ENCODE measurements at places on chromosomes 3 and 15.

DNA sequence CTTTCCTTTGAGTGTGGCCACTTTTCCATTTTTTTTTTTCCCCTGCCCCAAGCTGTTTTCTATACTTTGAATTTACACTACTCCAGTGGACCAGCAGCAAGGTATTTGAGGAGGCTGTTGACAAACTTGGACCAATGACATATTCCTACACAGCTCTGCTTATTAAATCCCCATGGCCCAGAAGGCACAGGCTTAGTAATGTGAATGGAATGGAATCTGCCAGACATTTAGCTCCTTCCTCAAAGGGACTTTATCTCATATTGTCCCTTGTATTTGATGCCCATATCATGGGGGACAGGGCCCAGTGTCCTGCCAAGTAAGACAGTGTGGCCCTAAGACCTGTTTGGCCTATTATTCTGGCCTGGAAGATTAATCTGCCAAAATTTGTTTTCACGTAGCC lies 107.5 kb downstream of the CHCHD6 start:
- DNase-seq = no peak

DNA sequence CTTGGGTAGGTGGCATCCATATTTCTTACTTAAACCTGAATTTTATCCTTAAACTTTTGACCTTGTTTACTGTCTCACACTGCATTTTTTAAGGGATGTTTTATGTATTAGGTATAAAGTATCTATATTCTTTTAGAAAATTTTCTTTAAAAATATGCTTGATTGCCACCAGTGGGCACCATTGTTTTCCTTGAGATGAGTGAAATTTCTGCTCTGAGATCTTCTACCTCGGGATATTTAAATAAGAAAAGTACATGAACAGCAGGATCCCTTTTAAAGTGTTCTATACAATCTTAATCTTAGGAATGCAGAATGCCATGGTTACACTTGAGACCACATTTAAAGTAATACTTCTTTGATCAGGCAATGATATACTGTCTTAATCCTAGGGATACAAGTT lies 108.7 kb downstream of the SLMAP start:
- no peak for DNase-seq

DNA sequence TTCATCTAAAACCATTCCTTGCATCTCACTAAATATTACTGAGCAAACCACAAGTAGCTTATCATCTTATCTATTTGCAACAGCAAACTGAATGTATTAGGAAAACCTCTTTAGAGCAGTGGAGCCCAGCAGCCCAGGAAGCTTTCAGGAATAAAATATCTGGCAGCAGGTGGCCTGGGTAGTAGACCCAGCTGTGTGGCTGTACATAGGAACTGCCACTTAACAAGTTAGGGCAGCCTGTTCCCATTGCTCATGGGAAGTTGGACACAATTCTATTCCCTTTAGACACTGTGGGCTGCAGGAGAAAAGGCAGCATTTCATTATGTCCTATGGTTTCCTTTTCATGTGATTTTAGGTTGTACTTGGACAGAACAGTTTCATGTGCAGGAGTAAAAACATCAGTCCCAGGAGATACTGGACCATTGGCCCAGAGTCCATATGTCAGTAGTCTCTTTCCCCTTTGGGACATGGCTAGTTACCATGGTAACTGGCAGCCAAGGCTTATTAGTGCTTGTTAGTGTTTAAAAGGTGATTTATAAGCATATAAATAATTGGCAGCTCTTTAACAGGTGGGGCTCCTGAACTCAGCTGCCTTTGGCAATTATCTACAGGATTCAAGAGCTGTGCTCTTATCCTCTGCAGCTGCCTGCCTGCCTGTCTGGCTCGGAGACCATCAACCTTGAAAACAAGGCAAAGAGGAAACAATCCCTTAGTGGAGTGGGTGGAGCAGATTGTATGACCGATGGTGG lies 28.9 kb upstream of the LSAMP start:
- DNase-seq = peak; percentile 95

DNA sequence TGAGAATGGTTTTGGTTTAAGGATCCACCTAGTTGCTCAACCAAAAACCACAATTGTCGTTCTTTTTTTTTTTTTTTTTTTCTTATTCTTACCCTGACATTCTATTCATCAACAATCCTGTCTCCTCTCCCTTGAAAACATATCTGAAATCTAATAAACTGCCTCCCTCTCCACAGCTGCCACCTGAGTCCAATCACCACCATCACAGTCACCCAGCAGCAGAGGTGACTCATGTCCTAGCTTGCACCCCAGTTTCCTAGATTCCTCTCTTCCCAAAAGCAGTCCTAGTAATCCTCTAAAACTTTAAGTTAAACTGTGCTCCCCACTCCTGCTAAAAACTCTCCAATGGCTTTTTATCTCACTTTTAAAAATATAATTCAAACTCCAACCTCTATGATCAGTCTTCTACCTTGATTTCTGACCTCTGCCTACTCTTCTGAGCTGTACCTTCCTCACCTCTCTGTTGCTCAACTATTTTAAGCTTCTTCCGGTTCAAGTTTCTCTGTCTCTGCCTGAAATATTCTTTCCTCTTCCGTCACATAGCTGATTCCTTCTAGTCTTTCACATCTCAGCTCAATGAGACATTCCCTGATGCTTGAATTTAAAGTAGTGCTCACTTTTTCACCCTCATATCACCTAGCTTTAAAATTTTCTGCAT lies 33.7 kb upstream of the RBMS3 start:
- no peak for DNase-seq

DNA sequence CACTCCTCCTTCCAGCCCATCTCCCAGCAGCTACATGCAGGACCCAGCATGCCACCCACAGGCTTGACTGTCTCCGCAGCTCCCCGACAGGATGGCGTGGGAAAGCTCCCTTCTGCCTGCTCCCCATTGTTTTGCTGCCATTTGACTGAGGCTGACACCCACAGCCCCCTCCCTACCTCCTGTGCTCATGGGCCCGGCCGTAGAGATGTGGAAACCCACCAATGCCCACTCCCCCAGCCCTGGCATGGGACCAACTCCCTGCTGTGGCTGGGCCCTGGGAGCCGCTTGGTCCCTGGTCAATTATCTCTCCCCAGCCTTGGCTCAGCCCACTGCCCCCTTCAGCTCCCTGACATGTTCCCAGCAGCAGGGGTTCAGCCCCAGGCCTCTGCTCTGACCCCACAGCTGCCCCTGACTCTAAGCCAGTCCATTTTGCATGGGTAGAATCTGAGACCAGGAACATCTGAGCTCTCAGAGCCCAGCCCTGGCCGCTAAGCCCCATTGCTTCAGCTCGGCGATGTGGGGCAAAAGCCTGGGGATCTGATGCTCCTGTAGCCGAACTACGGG lies 8.2 kb downstream of the C3orf22 start:
- DNase-seq = no peak

GRCh38 chr15:73948396-73948795 lies 22.1 kb downstream of the LOXL1 start:
- no peak for DNase-seq

DNA sequence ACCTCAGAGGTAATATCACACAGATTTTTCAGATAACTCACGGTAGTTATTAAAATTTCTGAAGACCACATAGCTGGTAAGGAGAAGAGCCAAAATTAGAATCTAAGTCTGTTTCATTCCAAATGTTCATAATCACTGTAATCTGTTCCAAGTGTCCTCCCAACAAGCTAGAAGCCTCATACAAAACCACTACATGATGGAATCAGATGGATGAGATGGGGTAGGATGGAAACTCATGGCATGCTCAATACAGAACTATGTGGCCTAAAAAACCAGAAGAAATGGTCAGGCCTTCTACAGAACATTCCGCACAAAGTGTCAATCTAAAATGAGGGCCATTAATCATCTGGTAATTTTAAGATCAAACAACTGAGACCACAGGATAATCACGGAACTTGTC lies 91.8 kb downstream of the THBS1 start:
- DNase-seq = no peak

- DNase-seq = no peak
These were observed 73.8 kb upstream of the ATP13A5 start for GRCh38 chr3:193452338-193452737.

DNA sequence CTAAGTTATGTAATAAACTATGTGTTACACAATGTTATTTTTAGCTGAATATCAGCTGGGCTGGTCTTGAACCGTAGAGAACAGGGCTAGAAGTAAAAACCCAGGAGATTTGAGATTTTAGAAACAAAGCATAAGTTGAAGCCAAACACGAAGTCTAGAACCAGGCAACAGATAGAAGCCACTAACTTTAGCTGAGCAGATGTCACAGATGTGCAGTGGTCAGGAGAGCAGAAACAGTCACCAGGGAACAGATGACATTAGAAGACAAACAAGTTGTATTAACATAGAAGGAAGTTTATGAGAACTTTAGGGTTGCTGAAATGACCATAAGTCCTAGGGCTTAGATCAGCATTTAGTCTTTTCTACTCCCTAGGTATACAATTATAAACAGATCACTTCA lies 731.0 kb downstream of the ZNF385D start:
- no peak for DNase-seq

- no peak for DNase-seq
These were observed 15.3 kb downstream of the RASGRF1 start for GRCh38 chr15:79075256-79075655.

DNA sequence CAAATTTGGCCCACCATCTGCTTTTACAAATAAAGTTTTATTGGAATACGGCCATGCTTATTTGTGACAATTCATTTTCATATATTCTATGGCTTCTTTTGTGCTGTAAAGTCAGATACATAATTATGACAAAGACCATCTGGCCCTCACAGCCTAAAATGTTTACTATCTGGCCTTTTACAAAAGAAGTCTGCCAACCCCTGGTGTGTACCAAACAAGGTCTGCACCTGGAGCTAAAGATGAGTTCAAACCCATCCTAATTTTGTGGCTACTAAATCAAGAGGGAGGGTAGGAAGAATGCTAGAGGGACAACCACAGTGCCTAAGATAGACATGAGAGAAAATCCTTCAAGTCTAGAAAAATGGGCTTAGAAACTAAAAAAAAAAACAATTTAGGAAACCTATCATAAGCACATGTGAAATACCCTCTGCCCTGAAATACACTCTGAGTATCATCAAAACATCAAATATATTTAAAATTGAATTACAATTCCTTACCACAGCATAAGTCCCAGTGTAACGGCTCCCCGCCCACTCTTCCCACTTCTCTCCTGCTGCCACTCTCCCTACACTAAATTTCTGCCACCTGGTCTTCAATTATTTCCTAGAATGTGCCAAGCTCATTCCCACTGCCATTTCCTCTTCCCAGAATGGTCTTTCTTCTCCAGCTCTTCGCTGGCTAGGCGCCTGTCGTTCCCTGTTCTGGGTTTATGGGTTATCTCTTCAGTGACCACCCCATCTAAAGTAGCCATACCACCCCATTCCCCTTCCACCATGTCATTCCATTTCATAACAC lies 950.7 kb upstream of the CFAP20DC start:
- no peak for DNase-seq

DNA sequence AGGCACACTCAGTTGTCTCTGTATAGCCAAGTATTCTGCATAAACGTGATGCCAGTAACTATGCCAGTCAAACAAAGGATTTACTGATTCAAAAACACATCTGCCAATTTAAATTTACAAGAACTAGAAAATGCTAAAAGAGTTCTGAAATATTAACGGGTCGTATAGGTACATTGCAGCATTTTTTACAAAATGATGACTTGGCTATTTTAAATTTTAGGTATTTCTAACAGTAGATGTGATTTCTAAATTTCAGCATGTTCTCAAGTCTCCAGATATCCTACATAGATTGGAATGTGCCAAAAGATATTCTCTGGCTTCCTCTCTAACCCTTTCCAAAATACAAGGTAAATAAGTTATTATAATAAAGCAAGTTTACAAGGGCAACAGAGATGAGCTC lies 60.3 kb downstream of the MORC1 start:
- no peak for DNase-seq

DNA sequence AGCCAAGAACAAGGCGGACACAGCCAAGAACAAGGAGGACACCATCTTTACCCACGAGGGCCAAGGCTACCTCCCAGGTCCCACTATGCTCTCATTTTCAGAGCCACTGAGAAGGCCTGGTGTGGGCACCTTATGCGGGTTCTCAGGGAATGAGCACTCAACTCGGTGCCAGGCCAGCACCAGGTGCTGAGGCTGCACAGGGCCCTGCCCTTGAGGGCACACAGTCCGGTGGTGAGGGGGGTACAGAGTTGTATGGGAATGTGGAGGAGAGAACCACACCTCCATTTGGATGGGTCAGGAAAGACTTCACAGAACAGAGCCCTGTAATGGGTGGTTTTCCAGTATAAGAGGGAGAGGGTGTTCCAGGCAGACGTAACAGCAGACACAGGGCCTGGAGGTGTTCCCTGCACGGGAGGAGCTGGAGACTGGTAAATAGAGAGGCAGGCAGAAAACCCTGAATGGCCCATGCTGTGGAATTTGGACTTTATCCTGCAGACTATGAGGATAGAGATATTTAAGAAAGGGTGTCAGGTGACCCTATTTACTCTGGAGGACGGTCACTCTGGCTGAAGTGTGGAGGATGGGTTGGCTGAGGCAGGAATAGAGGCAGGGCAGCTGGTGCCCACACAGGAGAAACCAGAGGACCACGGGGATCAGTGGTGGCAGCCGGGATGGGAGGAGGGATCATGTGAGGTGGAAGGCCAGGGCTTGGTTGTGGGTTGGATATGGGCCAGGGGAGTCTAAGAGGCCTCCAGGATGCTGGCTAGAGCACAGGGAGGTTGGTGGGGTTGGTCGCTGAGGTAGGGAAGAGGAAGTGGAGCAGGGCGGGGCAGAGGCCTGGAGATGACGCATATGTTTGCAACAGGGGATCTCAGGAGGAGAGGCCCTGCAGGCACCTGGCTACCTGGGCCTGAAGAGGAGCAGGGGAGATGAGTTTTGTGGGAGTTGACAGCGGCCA lies 34.6 kb downstream of the CRABP1 start:
- no peak for DNase-seq

DNA sequence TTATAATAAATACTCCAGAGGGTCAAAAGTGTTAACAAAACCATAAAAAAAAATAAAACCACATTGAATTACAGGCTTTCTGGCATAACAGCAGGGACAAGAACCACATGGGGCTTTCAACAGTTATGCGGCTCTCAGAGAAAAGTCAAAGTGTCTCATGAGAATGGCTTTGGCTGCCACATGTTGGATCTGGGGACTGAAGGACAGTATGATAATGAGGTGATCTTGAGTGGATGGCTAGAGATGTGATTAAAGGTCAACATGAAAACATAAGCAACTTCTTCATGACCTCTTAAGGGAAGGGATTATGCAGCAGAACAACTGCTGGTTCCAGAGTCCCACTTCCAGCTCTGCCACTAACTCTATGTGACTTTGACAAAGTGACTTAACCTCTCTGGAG lies 5.2 kb downstream of the RAB27A start:
- no peak for DNase-seq

GRCh38 chr15:66308531-66308930 lies 15.2 kb downstream of the DIS3L start:
- DNase-seq = no peak

All from DMS 273 treated with DMSO at 0.1 percent for 48 hours (cell line).